Activated CD4-positive, alpha-beta T cell treated with anti-CD3 and anti-CD28 coated beads, Interleukin-2, amount 10 ng/mL, durations not matched to agents 24 days and 14 days (primary cell): ENCODE measurements at places on chromosomes 3 and 15. TPM values are rescaled to one million over a fixed set of nuclear protein-coding genes. Genes with fewer than 3 reads are reported as not detected.

GRCh38 chr15:78873793-78874765, 1.4 kb downstream of the MORF4L1 start:
- no peaks in the 10 kb centered on the region for H3K27me3 ChIP-seq
- DNase-seq, result peak; percentile 85
- peak overlapping the region; percentile 100 for H3K27ac ChIP-seq

DNA sequence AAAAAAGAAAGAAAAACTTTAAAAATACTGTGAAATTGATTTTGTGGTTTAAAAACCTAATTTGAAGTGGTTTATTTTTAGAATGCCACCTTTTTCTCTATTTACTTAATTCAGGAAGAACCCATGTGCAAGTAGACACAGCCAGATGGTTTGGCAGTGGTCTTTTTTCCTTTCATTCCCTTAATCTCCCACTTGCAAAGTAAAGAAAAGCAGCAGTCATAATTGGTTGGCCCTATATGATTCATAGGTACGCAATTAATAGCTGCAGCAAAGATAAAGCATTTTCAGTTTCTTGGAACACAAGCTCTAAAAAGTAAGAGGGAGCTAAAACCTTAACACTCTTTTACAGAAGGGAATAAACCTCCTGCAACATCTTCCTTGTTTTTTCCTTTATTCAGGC, 115.3 kb downstream of the MECOM start:
- H3K27ac ChIP-seq, result no peak overlapping the region
- H3K4me1 ChIP-seq, result no peaks in the 10 kb centered on the region
- peaks cover 2% of the 10 kb centered on the region for H3K27me3 ChIP-seq
- no peak overlapping the region for H3K4me3 ChIP-seq
- DNase-seq, result no peak
- H3K36me3 ChIP-seq, result no peaks in the 10 kb centered on the region

GRCh38 chr15:56640549-56640948, 92.8 kb downstream of the ZNF280D start:
- H3K27ac ChIP-seq, result no peak overlapping the region
- no peak for DNase-seq
- no peaks in the 10 kb centered on the region for H3K36me3 ChIP-seq
- no peaks in the 10 kb centered on the region for H3K4me1 ChIP-seq
- no peaks in the 10 kb centered on the region for H3K27me3 ChIP-seq

- H3K36me3 ChIP-seq, result no peaks in the 10 kb centered on the region
- H3K27ac ChIP-seq, result no peak overlapping the region
- H3K4me3 ChIP-seq, result no peak overlapping the region
These were observed 75.5 kb downstream of the ADAMTS9 start for GRCh38 chr3:64612082-64612860.

DNA sequence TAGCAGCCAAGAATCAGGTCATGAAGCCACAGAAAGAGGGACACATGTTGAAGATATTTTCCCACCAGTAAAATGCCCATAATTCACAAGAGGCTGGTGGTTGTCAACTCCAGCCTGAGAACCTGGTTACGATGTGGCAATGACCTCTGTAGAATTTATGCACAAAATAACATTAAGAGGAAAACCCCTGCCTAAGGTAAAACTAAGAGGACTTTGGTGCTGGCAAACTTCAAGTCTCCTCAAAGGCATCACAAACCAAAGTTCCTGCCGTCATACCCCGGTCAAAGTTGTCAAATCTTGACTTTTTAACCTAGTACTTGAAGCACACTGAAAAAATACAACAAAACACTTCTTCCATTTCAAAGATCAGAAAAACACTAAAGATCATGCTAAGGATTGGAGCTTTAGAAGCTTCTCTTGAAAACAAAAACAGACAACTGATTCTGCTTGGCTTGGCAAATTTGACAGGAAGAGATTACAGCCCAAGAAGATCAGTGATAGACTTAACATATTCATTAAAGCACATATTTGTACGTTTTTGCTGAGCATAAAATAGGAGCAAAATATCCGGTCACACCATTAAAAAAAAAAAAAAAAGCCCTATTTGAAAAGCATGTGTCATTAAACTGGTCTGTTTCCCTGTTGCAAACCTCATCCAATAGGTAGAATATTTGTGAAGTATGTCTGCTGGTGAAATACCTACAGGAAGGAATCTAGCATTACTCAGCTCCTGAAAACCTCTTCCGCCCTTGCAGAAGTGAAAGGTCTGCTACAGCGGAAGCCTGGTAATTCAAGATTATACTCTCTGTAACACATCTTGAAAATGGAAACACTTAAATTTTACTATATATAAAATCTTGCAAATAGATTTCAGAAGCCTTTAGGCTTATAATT, 22.8 kb downstream of the EIF4E3 start:
- DNase-seq, result peak; percentile 84
- H3K4me3 ChIP-seq, result peak overlapping the region; percentile 75
- peaks cover 56% of the 10 kb centered on the region for H3K36me3 ChIP-seq
- H3K27me3 ChIP-seq, result no peaks in the 10 kb centered on the region

GRCh38 chr3:168864107-168865021, 768.6 kb upstream of the GOLIM4 start:
- no peaks in the 10 kb centered on the region for H3K4me1 ChIP-seq
- no peaks in the 10 kb centered on the region for H3K27me3 ChIP-seq
- H3K36me3 ChIP-seq, result no peaks in the 10 kb centered on the region

DNA sequence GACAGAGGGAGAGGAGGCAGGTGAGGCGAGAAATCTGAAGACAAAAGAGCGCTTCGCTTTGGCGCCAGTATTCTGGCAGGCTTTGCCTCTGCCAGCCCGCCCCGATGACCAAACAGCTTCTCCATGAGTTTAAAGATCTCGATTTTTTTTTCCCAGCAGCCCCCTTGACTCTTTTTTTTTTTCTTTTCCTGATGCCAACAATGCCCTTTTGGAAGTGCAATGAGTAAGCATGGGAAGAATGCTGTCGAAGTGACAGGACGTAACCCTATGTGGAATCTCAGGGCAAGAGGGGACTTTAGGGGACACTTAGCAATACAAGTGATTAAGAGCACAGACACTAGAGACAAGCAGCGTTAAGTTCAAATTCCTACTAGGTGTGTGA, 211.7 kb downstream of the FGF12 start:
- no peak for DNase-seq
- H3K4me3 ChIP-seq, result no peak overlapping the region
- H3K27ac ChIP-seq, result no peak overlapping the region
- peaks cover 2% of the 10 kb centered on the region for H3K4me1 ChIP-seq
- no peaks in the 10 kb centered on the region for H3K36me3 ChIP-seq

DNA sequence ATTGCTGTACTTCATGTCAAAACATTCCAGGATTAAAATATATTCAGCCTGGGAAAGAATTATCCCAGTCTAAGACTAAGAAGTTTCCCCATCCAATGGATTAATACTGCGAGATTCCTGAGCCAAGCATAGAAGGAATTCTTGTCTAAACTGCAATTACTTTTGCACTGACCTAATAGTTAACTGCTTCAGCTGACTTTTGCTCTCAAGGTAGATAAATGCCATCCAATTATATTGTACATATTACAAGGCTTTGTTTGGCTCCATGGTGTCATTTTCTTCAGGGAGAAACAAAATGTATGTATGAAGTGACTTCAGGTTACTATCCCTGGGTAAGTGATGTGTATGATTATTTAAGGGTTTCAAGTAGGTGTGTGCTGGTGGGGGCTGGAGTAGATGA, 6.1 kb upstream of the IFT57 start:
- no peaks in the 10 kb centered on the region for H3K36me3 ChIP-seq
- H3K4me1 ChIP-seq, result peaks cover 15% of the 10 kb centered on the region
- DNase-seq, result no peak

Gene HESX1
- 0.24 and 0.63 TPM in 2 replicates for total RNA-seq

DNA sequence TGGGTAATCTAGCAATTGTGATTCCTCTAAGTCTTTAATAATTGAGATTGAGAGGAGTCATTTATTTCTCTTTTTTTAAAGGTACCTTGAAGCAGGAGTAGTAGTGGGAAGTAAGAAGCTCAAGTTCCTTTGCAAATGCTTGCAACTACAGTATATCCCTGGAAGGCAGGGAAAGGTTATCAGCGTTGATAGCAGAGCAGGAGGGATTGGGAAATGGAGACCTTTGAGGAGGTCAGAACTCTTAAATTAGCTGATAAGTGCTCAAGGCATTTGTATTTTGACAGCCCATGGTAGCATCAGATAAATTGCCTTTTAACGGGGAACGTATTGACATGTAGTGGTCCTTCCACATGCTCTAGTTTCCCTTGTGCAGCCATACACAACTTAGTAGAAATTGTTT, 47.7 kb downstream of the MEF2A start:
- no peaks in the 10 kb centered on the region for H3K27me3 ChIP-seq

Gene FBXO40
- total RNA-seq, result not detected in 2 replicates

GRCh38 chr3:37751967-37752648, 109.6 kb upstream of the CTDSPL start:
- no peaks in the 10 kb centered on the region for H3K36me3 ChIP-seq
- peaks cover 5% of the 10 kb centered on the region for H3K4me1 ChIP-seq
- H3K27me3 ChIP-seq, result peaks cover 22% of the 10 kb centered on the region
- no peak overlapping the region for H3K4me3 ChIP-seq
- no peak for DNase-seq

DNA sequence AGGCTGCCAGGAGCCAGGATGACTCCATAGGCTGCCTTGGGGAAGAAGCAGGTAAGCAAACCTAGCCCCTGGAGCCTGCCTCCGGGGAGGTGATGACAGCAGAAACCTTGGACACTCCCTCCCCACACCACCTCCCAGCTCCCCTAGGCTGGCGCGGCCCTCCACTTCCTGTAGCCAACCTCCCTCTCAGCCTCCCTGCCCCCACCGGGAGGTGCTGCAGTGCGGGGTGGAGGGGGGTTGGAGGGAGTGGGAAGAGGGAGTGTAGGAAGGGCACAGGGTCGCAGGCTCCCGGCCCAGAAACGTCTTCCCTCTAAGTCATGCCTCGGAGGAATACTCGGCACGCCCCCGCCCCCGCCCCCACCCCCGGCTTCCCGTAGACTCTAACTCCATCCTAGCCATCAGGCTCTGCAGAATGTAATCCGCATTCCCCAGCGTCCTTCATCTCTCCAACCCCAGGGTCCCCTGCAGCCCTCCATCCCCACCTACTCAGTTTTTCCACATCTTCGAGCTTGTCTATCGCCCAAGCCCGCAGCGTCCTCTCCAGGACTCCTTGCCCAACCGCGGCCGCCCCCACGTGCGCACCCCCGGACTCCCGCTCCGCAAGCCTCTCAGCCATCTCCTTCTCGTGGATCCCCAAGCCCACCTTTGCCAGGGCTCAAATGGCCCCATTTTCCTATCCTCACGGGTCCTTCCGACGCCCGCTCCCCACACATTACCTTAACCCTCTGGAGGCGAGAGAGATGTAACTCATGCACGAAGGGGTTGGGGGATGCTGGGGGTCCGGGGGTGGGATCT, 528 bp downstream of the LPCAT4 start:
- peak overlapping the region; percentile 95 for H3K27ac ChIP-seq
- peaks cover 1% of the 10 kb centered on the region for H3K27me3 ChIP-seq
- peak overlapping the region; percentile 99 for H3K4me3 ChIP-seq
- peak; percentile 88 for DNase-seq
- peaks cover 19% of the 10 kb centered on the region for H3K36me3 ChIP-seq

GRCh38 chr15:29438703-29439055, 169.1 kb upstream of the NSMCE3 start:
- no peaks in the 10 kb centered on the region for H3K4me1 ChIP-seq
- no peak for DNase-seq
- no peak overlapping the region for H3K27ac ChIP-seq
- peaks cover 2% of the 10 kb centered on the region for H3K27me3 ChIP-seq
